ENCODE measurements at places on chromosomes 4 and X.

DNA sequence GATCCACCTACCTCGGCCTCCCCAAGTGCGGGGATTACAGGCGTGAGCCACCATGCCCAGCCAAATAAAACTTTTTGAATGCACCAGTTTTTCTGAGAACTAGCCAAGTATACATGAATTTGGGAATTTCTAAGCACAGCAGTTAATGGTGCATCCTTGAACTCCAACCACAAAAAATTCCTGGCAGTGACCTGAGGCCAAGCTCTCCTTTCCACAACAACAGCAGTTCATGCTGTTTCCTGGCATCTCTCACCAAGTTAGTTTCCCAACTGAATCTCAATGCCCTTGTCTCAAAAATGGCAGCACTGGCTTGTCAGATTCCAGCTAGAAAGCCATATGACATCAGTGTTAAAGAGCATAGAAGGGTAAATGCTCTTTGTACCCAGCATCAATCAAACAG, 15.9 kb upstream of the XKRX start:
- DNase-seq = no peak

- no peak for DNase-seq
Observed at GRCh38 chr4:10140866-10141759, 24.5 kb upstream of the WDR1 start.

DNA sequence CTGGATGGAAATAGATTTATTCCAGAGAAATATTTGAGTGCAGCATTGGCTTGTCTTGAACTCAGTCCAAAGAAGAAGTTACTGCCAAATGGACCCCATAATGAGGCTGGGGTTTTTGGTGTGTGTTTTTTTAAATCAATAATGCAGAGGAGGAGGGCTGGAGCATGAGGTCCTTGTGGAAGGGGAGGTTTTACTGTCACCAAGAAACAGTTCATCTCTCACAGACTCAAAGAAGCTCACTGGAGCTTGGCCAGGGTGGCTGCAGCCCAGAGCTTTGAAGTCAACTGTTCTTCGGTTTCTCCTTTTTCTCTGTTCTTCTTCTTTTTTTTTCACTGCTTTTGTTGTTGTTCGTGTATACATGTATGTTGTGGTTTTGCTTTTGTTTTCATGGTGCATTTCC, 377.7 kb downstream of the FBXW7 start:
- DNase-seq = no peak

DNA sequence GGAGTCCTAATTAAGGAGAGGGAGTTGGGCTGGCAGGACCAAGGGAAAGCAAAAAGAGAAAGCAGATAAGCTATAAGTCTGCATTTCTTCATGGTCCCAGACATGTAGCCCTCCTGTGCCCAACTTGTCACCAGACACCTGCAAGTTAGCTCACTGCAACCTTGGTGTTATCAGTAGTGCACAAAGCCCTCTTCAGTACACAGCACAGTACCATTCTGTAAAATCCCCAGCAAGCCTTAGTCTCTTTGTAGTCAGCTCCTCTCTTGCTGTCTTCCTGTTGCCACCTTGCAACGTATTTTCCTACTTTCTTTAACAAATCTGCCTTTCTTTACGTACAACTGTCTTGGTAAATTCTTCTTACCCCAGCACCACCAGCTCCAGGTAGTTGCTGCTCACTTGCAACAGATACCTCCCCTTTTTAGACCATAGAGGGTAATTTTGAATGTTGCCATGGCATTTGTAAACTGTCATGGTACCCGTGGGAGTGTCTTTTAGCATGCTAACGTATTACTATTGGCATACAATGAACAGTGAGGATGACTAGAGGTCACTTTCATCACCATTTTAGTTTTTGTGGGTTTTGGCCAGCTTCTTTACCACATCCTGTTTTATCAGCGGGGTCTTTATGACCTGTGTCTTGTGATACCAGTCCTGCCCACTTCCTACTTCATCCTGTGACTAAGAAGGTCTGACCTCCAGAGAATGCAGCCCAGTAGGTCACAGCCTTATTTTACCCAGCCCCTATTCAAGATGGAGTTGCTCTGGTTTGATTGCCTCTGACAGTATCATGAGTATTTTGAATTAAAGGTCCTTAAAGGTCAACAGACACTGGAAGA, 28.3 kb upstream of the AP1S2 start:
- DNase-seq = no peak

DNA sequence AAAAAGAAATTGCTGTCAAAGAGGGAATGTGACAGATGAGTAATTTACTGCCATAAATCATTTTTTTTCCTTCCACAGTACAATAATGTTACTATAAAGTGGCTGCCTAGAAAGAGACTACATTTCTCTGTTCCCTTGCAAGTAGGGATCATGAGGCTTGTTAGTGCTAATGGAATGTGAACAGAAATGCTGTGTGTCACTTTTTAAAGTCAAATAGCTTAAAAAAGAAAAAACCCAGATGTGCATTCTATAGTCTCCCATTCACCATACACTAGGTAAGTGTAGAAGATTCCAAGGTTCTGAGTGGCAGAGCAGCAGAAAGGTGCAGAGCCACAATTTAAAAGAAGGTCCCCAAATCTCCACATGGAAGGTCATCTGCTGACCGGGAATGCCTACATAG, 328.4 kb downstream of the CAMK2D start:
- DNase-seq = no peak

GRCh38 chrX:2931612-2932011, 2.5 kb upstream of the ARSD start:
- DNase-seq = no peak

DNA sequence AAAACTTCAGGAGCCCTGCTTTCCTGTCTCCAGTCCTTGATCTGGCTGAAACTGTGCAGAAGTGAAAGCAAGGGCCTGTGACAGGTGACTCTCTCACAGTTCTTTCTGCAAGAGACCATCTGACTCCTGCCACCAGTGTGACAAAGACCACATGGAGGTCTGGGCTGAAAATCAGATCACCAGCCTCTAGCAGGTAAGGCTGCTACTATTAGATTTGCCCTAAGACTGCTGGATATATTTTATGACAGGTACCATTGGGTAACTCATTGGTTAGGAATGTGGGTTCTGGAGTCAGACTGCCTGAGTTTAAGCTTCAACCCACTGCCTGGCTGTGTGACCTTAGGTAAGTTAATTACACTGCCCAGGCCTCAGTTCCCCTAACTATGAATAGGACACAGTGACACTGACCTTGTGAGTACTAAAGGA, 163.3 kb upstream of the SLC7A11 start:
- no peak for DNase-seq

DNA sequence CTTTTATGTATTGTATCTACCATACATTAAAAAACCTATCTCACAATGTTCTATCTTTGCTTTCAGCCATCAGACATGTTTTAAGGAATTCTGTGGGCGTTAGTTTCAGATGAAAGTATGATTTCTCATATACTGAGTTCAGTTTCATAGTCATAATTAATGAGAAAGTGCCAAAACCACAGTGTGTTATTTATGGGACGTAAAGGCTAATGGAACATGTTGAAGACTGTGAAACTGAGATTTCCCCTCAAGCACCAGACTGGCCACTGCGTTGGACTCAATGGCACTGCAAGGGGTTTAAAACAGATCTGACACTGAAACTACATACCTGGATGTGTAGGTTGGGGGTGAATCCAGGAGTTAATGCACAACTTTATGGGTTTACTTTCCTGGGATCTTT, 32.0 kb downstream of the F8 start:
- no peak for DNase-seq

GRCh38 chrX:143139681-143140080, 114.0 kb downstream of the SPANXN4 start:
- DNase-seq = no peak

GRCh38 chr4:140052050-140052449, 101.9 kb downstream of the MAML3 start:
- DNase-seq = peak; percentile 43

DNA sequence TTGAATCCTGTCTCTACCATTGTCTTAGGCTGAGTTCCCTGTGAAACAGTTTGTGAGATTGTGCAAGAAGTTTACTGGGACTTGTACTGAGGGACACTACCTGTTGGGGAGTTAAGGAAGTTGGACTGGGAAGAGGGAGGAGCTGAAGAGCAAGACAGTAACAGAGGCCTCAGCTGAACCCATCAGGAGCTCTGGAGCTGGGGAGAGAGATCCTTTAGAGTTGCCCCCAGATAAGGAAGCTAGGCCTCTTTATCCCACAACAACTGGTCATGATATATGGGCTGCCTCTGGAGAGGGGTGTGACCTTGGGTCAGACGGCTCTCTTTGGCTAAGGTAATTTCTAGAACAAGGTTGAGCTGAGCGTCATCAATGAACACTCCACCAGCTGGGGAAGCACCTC, 137.8 kb upstream of the SLC4A4 start:
- DNase-seq = no peak

- no peak for DNase-seq
Observed at GRCh38 chrX:69539437-69539836, 35.3 kb downstream of the NALF2 start.

DNA sequence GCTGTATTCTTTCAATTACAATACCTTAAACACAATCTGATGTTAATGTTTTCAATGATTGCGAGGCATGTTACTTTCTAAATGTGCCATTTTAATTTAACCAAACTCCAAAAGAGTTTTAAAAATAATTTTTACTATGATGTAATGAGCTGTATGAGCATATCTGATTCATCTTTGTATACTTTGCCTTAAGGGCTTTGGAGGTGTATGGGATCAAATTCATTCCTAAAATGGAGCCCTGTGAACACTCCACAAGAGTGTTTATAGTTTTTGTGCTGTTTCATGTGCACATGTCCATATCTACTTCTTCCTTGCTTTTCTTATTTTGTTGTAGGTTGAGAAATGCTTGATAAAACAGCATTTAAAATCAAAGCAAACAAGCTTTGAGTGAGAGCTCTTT, 82.4 kb downstream of the ATP10D start:
- DNase-seq = no peak

GRCh38 chr4:147589586-147589985, 27.6 kb upstream of the TMEM184C start:
- no peak for DNase-seq

GRCh38 chrX:843306-843705, 212.7 kb downstream of the SHOX start:
- no peak for DNase-seq

DNA sequence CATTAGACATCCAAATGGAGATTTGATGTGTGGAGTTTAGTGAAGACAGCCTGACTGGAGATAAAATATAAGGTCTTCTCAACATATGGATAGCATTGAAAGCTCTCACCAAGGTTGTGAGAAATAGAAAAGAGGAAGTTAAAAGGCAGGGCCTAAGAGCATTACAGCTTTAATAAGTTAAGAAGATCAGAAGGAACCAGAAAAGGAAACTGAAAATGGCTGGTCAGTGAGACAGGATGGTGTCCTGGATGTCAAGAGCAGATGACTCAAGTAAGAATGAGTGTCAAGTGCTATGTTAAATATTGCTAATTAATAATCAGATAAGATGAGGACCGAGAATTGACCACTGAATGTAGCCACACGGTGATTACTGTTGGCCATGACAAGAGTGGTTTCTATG, 642.9 kb downstream of the STPG2 start:
- DNase-seq = no peak

GRCh38 chr4:24921491-24921890, 8.6 kb upstream of the CCDC149 start:
- DNase-seq = no peak

GRCh38 chr4:24595659-24596058, 11.3 kb upstream of the DHX15 start:
- DNase-seq = no peak

DNA sequence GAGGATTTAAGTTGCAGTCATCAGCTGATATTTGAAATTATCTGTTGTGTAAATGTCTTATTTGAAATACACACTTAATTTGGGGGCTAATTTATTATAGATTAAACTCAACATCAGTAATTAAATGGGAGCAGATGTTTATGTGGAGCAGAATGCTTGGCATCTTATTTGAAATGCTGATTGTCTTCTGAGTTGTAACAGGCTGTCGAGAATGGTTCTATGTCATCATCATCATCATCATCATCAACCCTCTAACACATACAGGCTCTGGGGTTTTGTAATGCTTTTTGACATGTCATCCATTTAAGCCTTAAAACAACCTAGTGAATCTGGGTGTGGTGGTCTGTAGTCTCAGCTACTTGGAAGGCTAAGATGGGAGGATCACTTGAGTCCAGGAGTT, 8.2 kb downstream of the MTMR1 start:
- DNase-seq = no peak

Measured in activated CD4-positive, alpha-beta memory T cell treated with anti-CD3 and anti-CD28 coated beads for 36 hours (primary cell).